Mammary epithelial cell (primary cell): ENCODE measurements at places on chromosomes 11 and 22. TPM values are rescaled to one million over a fixed set of nuclear protein-coding genes. Genes with fewer than 3 reads are reported as not detected.

SCGB2A2 gene
- total RNA-seq = not detected in 2 replicates

PGR gene
- total RNA-seq = 3.7 TPM

APOA4 gene
- total RNA-seq = not detected in 2 replicates

USP2 gene
- total RNA-seq = 2.7 and 4.1 TPM in 2 replicates

PIH1D2 gene
- 0.94 and 2.2 TPM in 2 replicates for total RNA-seq

SCUBE2 gene
- 0.56 and 1.2 TPM in 2 replicates for total RNA-seq

C11orf91 gene
- total RNA-seq = not detected

SUSD2 gene
- 1.5 and 2.8 TPM in 2 replicates for total RNA-seq

CCDC116 gene
- 0.17 TPM for total RNA-seq

TMPRSS6 gene
- total RNA-seq = not detected

DNA sequence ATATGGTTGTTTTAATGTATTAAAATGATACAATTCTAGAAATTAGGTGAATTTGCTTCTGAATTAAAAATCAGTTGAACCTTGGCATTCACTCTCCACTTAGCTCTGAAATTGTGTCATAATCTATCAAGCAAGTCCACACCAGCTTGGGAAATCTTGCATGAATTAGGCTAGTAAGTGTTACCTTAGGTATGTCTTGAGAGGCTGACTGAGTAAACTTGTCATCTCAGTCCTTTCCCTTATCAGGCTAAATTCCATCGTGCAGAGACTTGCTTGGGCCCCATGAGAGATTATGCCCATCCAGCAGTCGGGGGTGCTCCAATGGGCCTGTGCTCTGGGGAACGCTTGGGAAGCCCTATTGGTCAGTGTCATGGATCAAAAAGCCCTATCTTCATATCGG, 33.9 kb upstream of the ST14 start:
- no peak for DNase-seq

DNA sequence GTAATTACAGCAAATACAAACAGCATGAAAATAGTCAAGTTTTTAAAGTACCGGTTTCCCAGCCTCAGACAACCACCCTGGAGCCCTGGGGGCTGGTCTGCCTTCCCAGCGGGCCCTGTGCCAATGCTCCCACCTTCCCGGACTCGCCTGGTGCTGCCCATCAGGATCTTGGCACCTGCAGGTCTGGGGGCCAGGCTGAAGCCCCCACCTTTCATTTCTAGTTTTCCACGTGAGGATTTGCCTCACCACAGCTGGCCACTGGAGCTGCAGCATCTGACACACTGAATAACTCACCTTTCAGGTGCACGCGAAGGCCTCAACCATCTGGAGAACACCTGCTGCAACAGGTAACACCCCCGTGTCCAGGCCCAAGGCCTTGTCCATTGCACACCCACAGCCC, 108.7 kb upstream of the THY1 start:
- no peak for DNase-seq

DNA sequence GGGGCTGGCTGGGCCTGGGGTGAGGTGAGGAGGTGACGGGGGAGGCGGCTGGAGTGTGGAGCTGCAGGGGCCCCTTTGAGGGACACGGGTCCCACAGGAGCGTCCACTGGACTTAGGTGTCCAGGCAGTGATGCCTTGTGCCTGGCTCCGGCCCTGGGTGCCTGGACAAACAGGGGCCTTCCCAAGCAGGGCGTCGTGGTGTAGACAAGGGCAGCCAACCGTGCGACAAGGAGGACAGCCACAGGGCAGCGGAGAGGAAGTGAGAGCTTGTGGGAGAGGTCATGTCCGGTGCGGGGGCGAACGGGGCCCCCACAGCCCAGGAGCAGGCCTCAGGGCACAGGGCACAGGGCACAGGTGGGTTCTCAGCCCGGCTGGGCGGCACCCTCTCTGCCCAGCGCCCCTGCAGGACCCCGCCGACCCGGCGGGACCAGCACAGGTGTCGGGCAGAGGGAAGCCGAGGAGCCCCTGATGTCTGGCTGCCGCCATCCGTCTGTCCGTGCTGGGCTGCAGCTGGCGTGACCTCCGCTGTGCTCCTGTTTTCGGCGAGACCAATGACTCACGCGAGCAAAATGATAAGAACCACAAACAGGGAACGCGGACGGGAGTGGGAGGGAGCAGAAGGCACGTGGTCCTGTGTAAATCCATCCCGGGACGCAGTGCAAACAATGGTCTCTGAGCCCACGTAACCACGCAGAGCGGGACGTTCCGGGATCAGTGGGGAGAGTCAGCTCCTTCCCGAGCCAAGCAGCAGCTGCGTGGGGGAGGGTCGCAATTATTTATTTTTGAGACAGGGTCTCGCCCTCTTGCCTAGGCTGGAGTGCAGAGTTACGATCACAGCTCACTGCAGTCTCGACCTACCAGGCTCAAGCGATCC, 49.1 kb upstream of the A4GALT start:
- no peak for DNase-seq

DNA sequence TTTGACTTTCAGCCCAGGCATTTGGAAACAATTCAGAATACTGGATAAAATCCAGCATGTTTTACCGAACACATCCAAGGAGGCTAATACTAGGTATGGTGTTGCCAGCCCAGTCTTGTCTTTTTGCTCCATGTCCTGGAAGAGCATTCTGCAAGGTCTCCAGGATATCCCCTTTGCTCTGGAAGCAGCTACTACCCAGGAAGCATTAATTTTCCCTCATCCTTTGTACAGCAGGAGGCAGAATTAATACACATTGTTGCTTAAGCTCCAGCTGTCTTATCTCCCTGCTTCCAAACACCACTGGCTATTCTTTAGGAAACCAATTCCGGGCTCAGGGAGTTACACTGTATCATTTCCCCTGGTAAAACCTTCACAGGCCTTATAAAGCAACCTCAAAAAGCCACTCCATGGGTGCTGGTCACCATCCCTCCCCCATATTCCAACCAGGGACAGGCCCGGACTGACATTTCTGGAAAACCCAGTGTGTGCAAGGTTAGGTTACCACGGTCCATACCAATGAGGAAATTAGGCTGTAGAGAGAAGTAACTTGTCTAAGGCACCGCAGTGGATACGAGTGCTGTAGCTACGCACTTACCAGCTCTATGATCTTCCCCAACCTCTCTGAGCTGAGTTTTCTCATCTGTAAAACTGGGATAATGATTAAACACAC, 1.5 kb upstream of the UBASH3B start:
- DNase-seq = no peak

- no peak for DNase-seq
Measured at GRCh38 chr22:40805239-40805638, 13.9 kb downstream of the SLC25A17 start.

- DNase-seq = no peak
Measured at GRCh38 chr11:107370390-107370789, 87.2 kb downstream of the CWF19L2 start.

- peak; percentile 70 for DNase-seq
Measured at GRCh38 chr11:102495161-102496042, 35.1 kb downstream of the MMP7 start.

- DNase-seq = no peak
Measured at GRCh38 chr11:91790346-91791170, 434.1 kb upstream of the FAT3 start.

- DNase-seq = no peak
Measured at GRCh38 chr22:21964234-21964633, 11.6 kb upstream of the PPM1F start.

GRCh38 chr11:61927501-61927900, 10.1 kb upstream of the RAB3IL1 start:
- DNase-seq = no peak

GRCh38 chr11:128284634-128285033, 302.7 kb downstream of the ETS1 start:
- no peak for DNase-seq

DNA sequence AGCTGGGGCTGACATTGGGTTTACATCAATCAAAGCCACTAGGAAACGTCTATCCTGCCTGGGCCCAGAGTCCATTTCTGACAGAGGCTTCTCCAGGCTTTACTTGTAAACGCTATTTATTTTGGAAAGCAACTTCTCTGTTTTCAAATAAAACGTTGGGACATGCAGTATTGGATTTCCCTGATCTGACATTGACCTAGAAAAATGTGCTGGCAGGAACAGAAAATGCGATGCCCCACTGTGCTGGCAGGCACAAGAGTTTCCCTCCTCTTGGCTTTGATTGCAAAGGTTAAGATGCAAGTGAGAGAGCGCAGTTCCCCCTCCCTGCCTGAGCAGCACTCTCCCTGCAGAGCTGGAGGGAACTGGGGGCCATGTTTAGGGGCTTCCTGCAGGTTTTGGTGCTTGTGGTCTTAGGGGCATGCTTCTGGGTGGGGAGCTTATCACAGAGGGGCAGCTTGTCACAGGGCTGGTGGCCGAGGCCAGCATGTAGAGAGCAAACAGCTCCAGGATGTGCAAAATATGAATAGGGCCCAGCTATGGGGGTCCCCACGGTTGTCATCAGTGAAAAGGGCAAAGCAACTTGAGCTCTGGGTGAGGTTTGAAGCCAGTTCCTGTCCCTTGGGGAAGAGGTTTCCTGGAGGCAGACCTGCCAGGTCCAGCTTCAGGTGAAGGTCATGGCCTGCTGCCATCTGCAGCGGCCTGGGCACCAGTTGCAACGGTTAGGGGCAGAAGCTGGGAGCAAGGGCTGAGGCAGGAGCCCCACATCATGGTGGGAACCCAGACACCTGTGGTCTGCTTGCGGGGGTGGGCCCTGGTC, 42.3 kb upstream of the DKK3 start:
- DNase-seq = no peak

DNA sequence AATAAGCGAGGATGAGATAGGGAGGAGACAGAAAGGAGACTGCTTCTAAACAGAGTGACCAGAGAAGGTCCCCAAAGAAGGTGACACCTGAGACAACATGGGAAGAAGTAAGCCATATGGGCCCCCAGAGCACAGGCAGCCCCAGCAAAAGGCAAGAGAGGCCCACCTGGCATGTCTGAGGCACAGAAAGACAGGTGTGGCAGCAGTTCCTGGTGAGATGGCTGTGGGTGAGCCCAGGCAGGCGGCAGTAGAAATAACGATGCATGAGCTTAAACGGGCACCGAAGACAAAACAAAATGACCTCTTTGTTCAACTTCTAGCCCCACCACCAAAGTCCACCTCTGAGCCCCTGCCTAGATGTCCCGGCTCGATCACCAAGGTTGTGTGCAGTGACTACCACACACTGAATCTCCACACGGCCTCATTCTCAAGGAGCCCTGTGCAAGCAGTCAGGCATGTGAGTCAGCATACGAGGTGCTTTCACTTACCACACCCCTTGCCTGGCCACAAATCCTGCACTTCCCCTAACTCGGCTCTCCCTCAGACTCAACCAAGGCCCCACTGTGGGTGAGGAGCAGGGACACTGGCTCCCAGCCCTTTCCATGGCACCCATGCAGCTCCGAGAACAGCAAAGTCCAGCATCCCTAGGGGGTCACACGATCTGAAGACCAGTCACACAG, 77.6 kb downstream of the PACSIN2 start:
- DNase-seq = peak; percentile 88

DNA sequence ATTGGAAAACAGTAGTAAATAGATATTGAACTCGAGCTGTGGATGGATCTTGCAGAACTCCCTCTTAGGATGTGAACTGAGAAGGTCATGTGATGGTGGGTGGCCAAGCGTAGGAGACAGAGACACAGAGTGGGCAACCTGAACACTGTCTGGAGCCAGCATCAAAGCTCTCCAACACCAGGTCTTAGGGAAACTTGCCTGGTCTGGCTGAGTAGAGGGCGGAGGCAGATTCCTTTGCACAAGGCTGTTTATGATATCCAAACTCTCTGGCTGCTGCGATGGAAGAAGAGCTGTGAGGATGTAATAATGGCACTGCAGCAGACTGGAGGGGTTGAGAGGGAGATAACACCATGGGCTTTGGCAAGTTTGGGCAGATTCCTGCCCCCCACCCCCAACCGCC, 10.1 kb downstream of the NAV2 start:
- DNase-seq = no peak

GRCh38 chr11:114284021-114284420, 12.2 kb upstream of the NNMT start:
- no peak for DNase-seq

DNA sequence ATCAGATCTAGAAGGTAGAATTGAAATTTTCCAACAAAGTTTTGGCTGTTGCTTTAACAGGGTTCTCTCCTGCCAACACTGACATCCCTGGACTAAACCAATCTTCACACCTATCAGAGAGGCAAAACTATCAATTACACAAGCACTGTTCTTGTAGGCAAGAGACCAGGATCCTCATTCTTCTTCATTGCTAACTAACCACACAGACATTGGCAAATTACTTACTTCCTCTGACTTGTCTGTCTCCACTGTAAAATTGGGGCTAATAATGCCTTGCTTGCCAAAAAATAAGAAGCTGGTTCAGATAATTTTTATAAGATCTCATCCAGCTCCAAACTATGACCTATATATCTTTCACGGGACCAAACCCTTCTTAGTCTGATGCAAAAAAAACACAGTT, 93.8 kb upstream of the DDI1 start:
- DNase-seq = no peak

- no peak for DNase-seq
Measured at GRCh38 chr22:30474121-30474520, 2.3 kb upstream of the SEC14L3 start.

GRCh38 chr11:11163236-11163635, 189.8 kb downstream of the CSNK2A3 start:
- DNase-seq = no peak

- peak; percentile 35 for DNase-seq
Measured at GRCh38 chr11:121489823-121490222, 37.1 kb upstream of the SORL1-AS1 start.

DNA sequence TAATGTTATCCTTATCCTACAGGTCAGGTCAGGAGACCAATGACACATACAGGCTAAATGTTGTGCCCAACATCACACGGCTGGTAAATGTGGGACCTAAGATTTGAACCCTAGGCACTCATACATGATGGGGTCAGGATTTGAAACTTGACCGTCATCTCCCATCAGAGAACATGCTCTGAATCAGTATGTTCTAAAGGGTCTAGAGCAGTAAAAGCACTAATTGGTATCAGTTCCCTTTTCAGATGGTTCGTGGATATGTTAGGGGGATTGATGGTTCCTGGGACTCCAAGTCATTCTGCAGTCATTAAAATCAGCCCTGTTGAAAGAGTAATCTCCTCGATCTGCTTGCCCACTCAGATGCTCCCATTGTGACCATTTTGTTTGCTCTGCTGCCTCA, 65.5 kb downstream of the BMAL1 start:
- DNase-seq = no peak

DNA sequence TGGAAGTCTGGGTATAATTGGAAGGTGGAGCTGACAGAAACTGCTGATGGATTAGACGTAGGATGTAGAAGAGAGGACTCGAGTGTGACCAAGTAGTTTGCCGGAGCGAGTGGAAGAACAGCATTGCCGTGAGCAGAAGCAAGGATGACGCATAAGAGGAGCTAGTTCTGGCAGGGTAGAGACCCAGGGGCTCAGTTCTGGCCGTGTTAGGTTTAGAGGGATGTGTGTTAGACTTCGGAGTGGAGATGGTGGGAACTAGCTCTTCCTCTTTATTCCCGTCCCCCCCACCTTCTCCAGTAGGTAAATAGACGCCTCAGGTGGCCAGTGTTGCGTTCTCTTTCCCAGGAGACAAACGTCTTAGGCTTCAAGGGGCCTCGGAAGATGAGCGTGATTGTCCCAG, 19.1 kb downstream of the TUB start:
- DNase-seq = no peak

DNA sequence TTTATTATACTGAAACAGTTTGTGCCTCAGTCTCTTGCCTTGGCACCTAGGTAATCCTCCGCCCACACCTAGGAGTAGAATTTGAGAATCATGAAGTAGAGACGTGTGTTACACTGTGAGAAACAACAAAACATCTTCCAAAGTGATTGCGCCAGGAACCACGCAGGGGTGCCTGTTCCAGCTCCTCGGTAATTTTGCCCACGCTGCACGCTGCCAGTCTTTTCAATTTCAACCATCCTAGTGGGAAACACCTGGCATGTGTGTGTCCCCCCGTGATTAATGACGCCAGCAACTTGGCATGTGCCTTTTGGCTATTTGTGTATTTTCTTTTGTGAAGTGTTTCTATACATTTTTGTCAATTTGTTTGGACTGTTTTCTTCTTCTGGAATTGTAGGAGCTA, 919.1 kb downstream of the BRD1 start:
- no peak for DNase-seq
